AML-193 (cell line): ENCODE measurements at places on chromosomes 3 and 15.

GRCh38 chr3:82080261-82080660 lies 318.8 kb upstream of the GBE1 start:
- DNase-seq = peak; percentile 42

DNA sequence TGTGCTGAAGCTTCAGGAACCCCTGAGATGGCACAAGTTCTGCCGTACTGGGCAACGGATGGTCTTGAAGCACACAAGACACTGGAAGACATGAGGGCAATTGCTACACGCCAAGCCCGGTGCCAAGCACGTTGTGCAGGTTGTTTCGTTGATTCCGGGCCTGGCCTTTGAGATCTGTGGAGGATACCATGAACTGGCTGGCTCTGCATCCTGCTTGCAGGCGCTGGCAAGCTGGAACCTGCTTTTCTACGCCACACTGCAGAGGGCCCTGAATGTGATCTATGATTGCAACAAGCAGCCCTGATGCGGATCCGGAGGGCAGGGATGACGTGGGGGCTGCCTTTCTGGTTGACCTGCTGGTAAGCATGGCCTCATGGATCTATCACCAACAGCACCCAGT lies 262.5 kb upstream of the ATP10A start:
- DNase-seq = no peak

DNA sequence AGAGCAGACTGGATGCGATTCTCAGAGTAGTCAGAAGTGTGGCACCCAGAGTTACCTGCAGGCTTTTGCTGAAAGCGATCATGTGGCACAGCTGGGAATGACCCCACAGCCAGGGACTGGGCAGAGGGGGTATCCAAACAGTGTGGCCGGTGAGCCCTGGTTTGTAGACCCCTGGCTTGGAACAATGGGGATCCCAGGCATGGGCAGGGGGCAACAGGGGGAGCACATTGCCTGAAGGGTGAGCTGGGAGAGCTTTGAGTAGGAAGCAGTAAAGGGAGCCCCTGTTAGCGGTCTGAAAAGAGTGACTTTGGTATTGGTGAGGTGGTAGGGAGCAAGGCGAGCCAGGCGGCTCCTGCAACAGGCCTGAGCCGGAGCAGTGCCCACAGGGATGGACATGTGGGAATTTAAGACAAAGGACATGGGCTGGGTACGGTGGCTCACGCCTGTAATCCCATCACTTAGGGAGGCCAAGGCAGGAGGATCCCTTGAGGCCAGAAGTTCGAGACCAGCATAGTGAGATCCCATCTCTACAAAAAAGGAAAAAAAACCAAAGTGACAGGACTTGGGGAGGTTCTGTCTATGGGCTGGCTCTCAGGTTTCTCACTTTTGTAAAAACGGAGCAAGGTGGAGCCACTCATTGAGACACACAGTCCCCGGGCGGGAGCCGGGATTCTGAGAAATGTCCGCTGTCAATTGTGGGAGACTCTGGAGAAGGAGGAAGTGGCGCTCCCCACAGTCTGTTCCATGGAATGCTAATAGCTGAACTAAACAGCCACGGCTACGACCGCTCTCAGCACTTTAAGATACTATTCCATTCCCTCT lies 223.8 kb upstream of the LYSMD4 start:
- DNase-seq = no peak

DNA sequence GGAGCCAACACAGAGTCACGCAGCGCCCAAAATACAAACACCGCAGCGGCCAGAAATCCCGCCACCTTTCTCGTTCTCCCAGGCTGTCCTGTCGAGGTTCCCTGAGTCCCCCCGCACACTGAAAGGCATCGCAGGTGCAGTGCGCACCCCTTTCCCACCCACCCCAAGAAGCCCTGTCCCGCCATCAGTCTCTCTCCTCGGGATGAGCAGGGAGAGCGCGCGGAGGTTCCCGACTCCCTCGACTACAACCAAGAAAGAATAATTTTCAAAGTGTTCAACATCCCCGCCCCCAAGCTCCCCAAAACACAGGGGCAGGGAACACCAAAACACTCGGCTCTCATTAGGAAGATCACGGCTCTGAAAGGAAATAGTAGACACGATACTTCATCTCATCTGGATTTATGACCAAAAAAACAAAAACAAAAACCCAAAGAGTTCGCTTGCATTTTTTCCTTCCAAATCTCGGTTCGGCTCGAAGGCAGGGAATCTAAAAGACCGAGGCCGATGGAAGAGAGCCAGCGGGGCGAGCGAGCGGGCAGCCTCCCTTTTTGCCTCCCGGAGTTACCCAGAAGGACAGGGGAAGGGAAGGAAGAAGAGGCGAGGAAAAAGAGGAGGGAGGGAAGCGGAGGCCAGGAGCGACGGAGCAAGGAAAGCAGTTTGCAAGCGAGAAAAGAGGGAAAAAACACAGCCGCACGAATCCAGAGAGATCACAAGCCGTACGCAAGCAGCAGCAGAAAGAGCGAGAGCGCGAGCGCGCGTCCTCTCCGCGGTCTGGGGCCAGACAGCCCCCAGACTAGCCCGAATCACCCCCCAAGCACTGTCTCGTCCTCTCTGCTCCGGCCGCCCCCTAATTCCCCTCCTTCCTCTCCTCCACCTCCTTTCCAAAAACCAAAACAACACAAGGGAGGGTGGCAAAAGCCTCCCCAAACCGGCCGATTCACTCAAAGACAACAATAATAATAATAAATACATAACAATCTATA lies 808 bp downstream of the BCL6 start:
- peak; percentile 70 for DNase-seq

GRCh38 chr3:13858768-13859520 lies 20.9 kb downstream of the WNT7A start:
- no peak for DNase-seq

GRCh38 chr3:114427285-114428043 lies 133.6 kb downstream of the TIGIT start:
- no peak for DNase-seq

GRCh38 chr15:44516436-44516835 lies 20.5 kb upstream of the EIF3J start:
- no peak for DNase-seq

DNA sequence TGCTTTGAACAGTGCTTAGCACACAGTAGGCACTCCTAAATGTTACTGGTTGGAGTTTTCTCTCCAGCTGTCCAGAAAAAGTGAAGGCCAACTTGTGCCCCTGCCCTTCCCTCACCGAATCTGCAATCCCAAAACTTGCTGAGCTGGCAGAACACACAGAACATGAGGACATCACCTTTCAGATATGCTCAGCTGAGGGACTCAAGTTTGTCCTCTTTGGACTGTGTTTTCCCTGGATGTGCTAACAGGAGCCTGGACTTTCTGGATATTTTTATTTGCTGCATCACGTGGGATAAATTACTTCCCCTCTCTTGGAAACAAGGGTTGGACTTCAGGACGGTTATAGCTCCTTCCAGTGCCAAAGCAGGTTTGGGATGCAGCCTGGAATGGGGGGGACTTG lies 59.5 kb upstream of the SMAD6 start:
- no peak for DNase-seq

- DNase-seq = no peak
These were observed 82.1 kb downstream of the FLNB start for GRCh38 chr3:58090351-58090750.

- DNase-seq = peak; percentile 75
These were observed 47.3 kb upstream of the IL12A start for GRCh38 chr3:159941038-159942000.

GRCh38 chr15:37072181-37072580 lies 28.2 kb downstream of the MEIS2 start:
- no peak for DNase-seq

- peak; percentile 50 for DNase-seq
These were observed 12.1 kb downstream of the GOLM2 start for GRCh38 chr15:44300572-44300971.

DNA sequence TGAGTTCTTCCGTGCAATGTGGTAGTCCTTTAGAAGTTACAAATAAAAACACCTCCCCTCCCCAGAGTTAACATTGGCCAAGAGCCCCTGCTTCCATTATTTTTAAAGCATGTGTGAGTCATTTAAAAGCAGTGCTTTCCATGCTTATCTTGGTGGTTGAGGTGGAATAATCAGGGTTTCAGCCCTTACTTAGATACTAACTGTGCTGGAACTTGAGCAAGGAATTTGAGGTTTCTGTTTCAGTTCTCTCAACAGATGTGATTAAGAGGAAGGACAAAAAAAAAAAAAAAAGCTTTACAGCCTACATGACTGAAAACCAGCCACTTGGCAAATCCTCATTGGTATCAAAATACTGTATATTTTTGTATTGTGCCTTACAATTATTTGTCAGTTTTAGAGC lies 64.5 kb downstream of the CGNL1 start:
- no peak for DNase-seq

DNA sequence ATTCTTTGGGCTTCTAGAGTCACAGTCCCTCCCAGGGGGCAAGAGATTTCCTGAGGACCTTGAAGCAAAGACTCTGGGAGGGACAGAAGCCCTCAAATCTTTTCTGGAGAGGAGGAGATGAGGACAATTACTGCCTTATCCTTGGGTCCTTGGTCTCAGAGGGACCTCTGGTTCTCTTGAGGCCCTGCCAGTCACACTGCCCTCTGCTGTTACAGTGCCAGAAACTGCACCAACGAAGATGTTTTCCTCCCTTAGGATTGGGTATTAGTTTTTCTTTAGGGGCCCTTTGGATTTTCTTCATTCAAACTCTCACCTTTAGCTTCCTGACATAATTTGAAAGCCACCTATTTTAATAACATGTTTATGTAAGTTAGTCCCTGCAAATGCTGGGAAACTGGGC lies 58.2 kb upstream of the SCN5A start:
- DNase-seq = peak; percentile 11

DNA sequence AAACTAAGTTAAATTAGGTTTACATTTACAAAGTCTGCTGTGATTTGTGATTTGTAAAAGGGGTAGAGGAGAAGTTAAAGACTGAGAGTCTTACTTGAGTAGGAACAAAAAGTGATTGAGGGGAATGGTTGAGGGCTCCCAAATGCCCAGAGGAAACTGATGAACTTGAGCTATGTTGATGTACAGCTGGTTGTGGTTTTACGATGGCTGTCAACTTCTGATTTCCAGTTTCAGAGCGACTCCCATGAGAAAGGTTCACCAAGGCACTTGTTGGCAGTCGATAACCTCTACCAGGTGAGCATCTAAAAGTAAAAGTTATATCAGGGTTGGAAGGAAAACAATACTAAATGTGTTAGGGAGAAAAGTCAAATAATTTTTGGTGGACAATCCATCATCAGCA lies 91.0 kb downstream of the XRN1 start:
- no peak for DNase-seq

DNA sequence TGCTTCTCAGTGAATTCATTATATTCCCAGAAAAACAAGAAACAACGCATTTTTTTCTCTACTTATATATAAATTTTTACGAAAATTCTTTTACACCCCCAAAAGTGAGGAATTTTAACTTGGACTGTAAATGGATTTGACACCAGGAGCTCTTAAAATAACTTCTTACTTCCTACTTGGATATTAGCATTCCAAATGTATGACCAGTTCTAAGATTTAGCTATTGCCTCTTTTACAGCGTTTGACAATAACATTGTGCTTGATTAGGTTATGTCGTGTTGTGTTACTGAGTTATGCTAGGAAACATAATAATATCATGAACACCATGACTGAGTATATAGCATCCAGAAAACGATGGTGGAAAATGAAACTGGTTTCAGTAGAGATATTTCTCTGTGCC lies 177.0 kb downstream of the CNTN6 start:
- no peak for DNase-seq

- no peak for DNase-seq
These were observed 32.2 kb downstream of the RPLP1 start for GRCh38 chr15:69484837-69485236.

DNA sequence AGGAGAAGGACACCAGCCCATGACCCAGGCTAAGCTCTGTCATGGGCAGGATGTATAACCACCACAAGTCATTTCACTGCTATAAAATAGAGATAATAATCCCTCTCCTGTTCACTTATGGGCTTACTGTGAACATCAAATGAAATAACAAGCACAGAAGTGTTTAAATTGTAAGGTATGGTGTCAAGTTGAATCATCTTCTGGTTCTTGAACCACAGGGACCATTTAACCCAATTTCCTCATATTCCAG lies 44.3 kb upstream of the TLE3 start:
- no peak for DNase-seq

- no peak for DNase-seq
These were observed 42.3 kb upstream of the GYG1 start for GRCh38 chr3:148948913-148949657.

DNA sequence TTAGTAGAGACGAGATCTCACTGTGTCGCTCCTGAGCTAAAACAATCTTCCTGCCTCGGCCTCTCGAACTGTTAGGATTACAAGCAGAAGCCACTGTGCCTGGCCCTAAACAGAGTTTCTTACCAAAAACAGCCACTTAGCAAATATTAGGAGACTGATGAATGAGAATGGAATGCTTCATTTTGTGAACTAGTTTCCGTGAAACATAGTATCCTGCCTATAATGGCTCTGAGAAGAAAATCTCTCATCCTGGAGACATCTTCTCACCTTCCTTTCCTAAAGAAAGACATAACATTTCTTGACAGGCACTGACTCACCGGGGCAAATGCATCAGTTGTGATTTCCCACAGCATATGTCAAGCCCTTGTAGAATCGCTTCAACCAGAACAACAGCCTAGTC lies 44.9 kb downstream of the GJD2 start:
- no peak for DNase-seq

DNA sequence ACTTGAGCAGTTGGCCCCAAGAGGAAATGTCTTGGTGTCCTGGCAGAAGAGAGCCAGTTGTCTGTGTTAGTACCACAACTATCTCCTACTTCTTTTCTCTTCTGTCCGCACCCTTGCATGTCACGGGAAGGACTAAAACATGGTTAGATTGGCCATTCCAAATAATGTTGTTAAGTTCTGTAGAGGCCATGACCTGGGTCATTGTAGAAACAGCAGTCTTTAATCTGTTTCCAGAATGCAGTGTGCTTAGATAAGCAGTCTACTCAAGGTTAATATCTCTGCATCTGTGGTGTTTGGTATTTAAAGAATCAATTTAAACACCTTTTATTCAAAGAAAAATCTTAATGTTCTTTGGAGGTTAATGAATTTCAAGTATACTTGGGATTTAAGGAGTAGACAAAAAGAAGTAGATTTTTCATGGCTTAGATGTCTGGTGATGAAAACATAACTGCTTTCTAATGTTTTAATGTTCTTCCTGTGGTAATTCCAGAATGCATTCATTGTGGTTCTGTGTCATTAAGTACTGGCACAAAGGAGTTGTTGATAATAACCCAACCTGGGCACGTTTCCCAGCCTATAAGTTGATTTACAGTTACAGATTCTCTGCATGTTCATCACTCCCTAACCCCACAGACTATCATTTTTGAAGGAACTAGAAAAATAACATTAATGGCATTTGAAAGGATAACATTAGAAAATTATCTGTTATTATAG lies 58.9 kb downstream of the TMEM108 start:
- no peak for DNase-seq

DNA sequence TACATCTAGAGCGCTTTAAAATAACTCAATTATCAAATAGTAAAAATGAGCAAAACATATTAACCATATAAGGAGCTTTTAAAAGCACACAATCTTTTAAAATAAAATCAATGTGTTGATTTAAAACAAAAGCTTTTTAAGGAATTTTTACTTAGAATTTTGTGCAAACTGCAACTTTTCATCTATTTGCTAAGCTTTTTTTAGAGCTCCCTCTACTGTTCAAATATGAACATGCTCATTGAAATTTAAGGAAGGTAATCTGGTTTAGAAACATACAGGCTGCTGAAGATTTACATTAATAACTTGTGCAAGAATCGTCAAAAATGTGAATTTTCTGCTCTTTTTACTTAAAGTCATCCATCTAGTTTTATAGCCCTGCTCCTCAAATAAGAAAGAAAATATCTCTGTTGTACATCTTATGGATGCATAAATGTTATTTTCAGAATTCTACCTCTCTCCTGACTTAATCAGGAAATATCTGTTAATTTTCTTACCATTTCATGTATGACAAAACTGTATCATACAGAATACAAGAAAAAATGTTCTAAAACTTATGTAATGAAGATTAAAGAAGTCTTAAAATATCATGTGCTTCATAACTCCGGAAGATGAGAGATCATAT lies 469.4 kb upstream of the ROBO2 start:
- DNase-seq = peak; percentile 38
